ENCODE measurements at places on chromosomes 16 and 17. TPM values are rescaled to one million over a fixed set of nuclear protein-coding genes. Genes with fewer than 3 reads are reported as not detected.

- no peak for DNase-seq
Observed at GRCh38 chr17:61457226-61457983, 5.2 kb downstream of the TBX4 start.

DNA sequence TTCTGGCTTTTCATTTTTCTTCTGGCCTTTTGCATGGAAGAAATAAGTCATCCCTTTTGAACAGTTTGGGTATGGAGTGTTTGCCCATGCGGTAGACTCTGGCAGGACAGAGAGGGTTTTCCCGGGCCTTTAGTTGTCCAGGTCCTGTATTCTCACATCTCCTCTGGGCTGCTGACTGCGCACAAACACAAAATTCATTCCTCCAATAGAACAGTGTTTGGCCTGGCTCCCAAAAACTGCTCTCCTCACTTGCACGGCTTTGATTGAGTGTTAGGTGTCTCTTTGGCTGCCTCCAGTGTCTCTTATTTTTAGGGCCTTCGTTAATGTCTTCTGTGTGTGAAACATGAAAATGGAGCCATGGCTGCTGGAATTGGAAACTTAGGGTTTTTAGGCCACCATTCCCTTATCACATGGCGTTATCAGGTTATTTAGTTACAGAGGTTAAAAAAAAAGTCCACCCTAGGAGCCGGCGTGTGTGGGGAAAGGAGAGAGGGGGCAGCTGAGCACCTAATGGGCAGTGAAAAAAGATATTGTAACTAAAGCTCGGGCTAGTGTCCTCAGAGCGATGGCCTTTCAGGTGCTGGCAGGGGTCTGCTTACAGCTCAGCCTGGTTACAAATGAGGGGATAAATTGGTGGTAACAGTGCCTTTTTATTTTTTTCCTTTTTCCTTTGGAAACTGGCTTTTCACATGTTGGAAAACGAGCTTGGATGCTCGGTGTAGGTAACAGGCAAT lies 47.3 kb downstream of the PRKCA start:
- DNase-seq = no peak

DNA sequence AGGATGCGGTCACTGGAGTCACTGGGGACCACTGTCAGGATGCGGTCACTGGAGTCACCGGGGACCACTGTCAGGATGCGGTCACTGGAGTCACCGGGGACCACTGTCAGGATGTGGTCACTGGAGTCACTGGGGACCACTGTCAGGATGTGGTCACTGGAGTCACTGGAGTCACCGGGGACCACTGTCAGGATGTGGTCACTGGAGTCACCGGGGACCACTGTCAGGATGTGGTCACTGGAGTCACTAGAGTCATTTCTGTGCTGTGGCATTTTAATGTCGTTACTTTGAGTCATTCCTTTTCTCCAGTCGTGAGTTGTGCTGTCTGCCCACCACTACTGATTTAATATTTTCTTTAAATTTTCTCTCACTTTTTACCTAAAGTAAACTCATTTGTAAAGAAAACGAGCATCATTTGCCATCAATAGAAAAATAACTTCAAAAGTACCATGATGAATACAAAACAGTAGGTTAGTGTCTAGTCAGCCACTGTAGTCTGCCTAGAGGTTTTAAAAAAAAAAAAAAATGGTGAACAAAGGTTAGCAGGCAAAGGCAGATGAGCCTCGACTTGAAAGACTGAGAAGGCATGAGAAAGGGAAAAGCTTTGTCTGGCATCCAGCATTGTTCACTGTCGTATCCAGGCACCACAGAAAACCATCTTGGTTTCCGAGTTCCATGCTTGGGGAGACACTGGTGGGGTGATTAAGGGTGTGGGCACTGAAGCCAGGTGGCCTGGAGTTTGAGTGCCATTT lies 346.6 kb downstream of the SNX29 start:
- peak; percentile 67 for DNase-seq

DNA sequence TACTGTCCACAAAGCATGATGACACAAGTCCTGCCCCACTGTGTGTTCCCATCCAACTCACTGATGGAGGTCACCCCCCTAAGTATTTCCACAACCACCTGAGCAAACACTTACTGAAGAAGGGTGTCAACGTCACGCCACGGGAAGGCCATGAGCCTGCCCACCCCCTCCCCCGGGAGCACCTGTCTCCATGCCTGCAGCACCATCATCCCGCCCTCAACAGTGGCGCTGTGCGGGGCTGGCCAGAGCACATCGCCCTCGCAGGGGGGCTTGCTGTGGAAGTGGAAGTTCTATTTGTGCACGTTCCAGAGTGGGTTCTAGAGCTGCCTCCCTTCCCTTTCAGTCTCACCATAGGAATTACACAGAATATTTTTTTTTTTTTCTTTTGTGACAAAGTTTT lies 4.3 kb upstream of the MBTPS1 start:
- DNase-seq = no peak

DNA sequence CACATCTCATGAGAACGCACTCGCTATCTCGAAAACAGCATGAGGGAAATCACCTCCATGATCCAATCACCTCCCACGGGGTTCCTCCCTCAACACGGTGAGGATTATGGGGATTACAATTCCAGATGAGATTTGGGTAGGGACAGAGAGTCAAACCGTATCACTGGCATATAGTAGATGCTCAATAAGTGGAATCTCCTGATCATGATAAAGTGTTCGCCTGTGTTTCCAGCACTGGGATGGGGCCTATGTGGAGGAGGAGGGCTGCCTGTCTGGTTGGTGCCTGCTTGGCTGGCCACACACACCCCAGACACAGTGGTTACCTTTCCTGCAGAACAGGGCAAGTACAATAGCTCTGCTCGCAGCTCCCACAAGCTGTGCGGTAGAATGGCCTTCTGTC lies 6.1 kb upstream of the MGAT5B start:
- no peak for DNase-seq

- DNase-seq = no peak
Observed at GRCh38 chr16:57916735-57917438, 54.0 kb downstream of the CNGB1 start.

The NPIPA3 gene
- total RNA-seq = not detected

- DNase-seq = no peak
Observed at GRCh38 chr16:84641643-84642358, 6.5 kb upstream of the KLHL36 start.

- DNase-seq = no peak
Observed at GRCh38 chr17:58391302-58391984, 25.9 kb downstream of the RNF43 start.

The WNK4 gene
- 0.56 TPM for total RNA-seq

The TPPP3 gene
- not detected for total RNA-seq

- DNase-seq = no peak
Observed at GRCh38 chr16:80114699-80115098, 426.1 kb upstream of the DYNLRB2 start.

DNA sequence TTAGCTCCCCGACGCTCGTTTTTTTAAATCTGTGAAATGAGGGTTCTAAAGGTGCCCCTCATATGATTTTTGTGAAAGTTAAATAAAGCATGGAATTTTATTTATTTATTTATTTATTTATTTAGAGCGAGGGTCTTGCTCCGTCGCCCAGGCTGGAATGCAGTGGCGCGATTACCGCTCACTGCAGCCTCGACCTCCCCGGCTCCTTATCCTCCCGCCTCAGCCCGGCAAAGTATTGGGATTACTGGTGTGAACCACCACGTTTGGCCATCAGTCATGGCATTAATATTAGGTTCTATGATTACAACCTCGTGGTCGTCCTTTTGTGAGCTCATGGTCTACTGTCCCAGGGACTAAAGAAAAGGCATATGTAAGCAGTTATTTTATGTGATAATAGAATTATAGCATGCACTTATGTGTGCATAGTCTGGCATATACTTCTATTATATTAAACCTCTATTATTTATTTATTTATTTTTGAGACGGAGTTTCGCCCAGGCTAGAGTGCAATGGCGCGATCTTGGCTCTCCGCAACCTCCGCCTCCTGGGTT lies 557 bp upstream of the LUC7L start:
- no peak for DNase-seq

The CHST6 gene
- total RNA-seq = not detected

The SNX20 gene
- total RNA-seq = 48.4 TPM

DNA sequence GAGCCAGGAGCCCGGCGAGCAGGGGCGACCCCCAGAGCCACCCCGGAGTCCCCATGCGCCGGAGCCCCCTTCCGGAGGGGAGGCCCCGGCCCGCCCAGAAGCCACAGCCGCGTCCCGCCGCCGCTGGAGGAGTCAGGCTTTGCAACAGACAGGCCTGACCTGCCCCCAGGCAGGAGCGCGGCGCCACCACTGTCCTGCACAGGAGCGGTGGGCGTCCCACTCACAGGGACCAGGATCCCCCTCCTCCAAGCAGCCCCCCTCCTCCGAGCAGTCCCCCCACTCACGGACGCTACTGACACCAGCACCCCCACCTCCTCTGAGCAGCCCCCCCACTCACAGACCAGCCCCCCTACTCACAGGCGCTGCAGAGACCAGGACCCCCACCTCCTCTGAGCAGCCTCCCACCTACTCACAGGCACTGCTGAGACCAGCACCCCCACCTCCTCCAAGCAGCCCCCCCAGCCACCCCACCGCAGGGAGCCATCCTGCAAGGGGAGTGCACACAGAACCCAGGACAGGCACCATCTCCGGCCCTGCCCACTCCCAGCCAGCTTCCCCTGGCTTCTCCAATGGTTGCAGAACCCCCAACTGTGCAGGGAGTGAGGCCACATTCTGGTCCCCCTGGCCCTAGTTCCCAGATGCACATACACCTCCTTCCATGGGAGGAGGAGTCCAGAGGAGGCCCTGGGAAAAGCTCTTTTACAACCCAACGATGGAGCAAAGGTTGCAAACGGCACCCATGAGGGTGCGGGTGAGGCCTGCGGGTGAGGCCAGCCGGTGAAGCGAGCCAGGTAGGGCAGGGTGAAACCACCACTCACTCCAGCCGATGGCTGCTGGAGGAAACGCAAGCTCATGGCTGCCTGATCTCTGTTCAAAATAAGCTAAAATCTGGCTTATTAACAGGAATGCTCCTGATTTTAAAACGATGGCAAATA lies 69.9 kb downstream of the ABR start:
- DNase-seq = peak; percentile 53

- DNase-seq = peak; percentile 76
Observed at GRCh38 chr16:67277294-67277998, 1.9 kb upstream of the PLEKHG4 start.

The PRAC2 gene
- not detected for total RNA-seq

The IL21R gene
- 106 TPM for total RNA-seq

The SEPTIN12 gene
- not detected for total RNA-seq

- no peak for DNase-seq
Observed at GRCh38 chr17:64180089-64181073, 50.4 kb upstream of the ERN1 start.

The OMG gene
- total RNA-seq = 0.12 TPM

- DNase-seq = no peak
Observed at GRCh38 chr17:68384941-68385340, 72.4 kb downstream of the WIPI1 start.

The C1QTNF8 gene
- total RNA-seq = not detected

DNA sequence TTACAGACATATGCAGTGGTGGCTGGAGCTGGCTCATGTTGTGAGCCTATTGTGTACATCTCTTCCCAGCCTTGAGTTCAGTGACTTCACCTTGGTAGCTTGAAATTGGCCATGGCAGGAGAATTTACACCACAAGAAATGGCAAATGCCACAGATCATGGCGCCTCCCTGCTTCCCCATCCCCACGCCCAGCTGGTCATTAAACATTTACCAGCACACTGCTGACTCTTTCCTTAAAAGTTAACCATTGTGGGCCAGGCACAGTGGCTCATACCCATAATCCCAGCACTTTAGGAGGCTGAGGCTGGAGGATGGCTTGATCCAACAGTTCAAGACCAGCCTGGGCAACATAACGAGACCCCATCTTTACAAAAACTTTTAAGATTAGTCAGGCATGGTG lies 22.6 kb upstream of the ITGB4 start:
- DNase-seq = no peak
